ENCODE measurements at places on chromosomes 1 and 21.

DNA sequence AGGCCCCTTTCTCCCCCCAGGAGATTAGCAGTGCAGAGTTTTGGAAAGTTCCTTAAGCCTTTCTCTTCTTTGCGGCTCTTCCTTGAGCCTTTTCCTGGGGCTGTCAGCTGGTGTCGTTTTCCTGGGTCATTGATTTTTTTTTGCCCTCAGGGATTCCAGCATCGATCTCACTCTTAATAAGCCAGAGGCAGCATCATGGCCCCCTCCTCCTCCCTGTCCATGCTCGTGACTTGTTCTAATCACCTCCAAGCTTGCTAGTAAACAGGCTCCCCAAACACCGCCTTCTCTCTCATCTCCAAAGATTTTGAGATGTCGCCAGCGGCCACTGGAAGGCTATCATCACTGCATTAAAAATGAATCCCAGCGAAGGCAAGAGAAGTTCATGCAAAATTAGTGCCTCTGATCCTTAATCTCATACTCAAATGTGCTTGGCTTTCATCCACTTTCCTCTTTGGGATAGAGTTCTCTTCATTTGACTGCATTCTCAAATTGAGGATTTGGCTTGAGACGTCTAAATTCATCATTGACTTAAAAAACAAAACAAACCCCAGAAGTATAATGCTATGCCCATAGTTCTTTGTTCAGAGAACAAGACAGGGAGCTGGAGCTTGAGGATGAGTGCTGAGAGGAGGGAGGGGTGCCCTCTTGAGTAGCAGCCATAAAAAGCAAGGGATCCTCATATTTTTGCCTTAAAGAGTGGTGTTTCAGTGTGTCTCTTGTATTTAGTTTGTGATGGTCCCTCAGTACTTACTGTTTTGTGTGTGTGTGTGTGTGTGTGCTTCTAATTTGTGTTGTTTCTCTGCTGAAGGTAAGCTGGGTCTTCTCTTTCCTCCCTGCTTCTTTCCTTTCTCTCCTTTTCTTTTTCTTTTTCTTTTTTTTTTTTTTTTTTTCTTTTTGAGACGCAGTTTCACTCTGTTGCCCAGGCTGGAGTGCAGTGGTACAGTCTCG, 3.2 kb downstream of the EVA1C start:
- no peak for DNase-seq

DNA sequence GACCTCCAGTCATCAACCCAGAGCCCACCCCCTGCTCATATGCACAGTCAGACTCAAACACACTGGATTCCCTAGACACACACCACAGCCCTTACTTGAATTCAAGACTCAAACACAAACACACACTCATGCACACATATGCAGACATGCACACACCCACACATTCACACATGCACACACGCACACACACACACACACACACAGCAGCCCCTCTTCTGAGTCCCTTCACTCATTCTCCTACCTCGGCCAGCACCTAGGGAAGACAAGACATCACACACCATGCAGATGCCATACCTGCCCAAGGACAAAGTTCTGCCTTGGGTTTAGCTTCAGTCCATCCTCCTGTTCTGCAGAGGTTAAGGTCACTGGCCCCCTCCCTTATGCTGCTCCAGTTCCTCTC, 1.6 kb upstream of the HCRTR1 start:
- DNase-seq = no peak

DNA sequence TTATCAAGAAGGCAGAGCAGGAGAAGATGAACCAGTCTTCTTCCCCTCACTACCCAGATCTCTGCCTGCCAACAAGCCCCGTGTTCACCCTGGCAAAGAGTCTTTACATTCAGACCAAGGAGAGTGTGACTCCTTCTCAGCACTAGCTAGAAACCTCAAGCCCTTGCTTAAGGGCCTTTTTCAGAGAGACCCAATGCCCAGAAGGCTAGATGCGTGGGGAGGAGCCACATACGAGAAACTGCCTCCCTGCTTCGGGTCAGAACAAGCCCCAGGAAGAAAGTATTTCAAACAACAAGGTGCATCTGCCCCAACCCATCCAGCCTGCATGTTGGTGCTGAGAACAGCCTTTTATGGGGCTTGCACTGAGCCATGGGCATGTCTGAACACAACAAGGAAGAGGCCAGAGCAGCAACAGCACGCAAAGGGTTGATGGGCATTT, 152.7 kb upstream of the CAMK1G start:
- DNase-seq = no peak

DNA sequence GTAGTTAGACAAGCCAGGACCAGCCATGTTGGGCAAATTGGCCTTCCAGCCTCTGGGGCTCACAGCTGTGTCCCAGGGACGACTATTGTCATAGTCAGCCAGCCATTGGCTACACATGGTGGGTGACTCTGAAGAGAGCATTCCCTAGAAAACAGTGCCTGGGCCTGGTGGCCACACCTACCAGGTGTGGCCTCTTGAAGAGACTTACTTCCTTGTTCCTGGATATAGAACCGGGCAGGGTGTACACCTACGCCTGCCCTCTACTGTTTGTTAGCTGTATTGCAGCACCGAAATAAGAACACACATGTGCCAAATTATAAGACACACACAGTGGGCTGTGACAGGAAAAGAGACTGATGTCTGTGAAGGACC, 134.6 kb upstream of the ARHGEF16 start:
- DNase-seq = peak; percentile 52

DNA sequence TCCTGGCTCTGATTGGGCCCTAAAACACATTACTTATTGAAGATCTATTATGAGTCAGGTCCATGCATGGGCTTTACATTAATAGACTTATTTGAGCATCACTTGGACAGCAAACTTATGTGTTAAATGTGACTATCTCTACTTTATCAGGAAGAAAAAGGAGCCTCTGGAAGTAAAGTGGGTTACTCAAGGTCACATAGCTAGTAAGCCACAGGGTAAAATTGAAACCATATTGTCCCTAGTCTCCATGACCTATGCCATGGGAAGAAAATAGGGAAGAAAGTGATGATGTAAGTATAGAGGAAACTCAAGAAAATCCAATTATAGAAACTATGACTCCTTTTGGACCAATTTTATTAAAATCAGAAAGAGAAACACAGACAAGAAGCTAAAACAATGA, 555.3 kb downstream of the NUF2 start:
- DNase-seq = no peak

GRCh38 chr1:34379911-34380310, 203.2 kb downstream of the C1orf94 start:
- DNase-seq = no peak

DNA sequence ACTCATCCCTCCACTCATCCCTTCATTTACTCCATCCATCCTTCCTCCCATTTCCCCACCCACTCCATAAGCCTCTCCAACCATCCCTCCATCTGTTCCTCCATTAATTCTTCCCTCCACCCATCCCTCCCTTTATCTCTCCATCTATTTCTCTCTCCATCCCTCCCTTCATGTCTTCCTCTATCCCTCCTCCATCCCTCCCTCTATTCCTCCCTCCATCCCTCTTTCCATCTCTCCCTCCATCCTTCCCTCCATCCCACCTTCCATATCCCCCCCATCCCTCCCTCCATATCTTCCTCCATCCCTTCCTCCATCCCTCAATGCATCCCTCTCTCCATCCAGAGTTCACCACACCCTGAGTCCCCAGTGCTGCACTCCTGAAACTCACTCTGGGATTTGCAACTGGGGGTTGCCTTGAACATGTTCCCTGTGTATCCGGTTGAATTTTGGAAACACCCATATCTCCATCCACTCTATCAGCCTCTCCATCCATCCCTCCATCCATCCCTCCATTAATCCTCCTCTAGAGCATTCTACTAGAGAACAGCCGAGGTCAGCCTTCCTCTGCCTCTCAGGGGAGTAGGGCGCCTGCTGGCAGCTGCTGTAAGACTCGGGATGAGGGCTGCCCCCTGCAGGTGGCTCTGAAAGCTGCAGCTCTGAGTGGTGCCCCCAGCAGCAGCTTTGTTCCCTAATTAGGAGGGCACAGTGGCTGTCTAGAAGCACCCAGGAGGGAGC, 39.4 kb downstream of the ABCG1 start:
- DNase-seq = peak; percentile 70

DNA sequence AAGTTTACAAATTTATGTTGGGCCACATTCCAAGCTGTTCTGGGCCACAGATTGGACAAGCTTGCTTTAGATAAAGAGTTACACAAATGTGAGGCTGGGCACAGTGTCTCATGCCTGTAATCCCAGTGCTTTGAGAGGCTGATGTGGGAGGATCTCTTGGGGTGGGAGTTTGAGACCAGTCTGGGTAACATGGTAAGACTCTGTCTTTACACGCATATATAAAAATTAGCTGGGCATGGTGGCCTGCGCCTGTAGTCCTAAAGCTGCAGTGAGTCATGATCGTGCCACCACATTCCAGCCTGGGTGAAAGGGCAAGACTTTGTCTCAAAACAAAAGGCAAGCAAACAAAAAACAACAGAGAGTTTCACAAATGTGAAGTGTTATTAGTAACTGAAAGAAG, 5.9 kb upstream of the VCAM1 start:
- DNase-seq = no peak

DNA sequence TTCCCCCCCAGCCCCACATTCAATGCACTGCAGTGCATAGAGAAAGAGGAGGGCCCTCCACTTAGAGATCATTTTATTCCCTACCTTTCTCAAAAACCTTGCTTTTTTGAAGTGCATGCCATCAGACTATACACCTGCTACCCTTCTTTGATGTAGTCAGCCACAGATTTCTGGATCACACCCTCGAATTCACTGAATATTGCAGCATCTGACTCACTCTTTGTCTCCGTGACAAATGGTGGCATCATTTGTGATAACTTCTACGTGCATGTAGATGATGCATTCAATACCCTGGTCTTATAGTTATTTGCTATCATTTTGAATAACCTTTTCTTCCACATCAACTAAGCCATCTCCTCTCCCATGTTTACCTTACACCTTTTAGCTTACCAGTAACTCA, 310.3 kb upstream of the SGIP1 start:
- DNase-seq = no peak

GRCh38 chr1:109045595-109045994, 3.7 kb upstream of the WDR47 start:
- no peak for DNase-seq
